Caco-2 (cell line): ENCODE measurements at places on chromosomes 5 and 9. TPM values are rescaled to one million over a fixed set of nuclear protein-coding genes. Genes with fewer than 3 reads are reported as not detected.

The RRAGA gene
- 37.8 and 44.7 TPM in 2 replicates for total RNA-seq

The PDE6A gene
- total RNA-seq = 2.5 and 2.6 TPM in 2 replicates

The DOCK2 gene
- total RNA-seq = 0.09 TPM in 1 of 2 replicates, not detected in the other

The CTSV gene
- 110 and 127 TPM in 2 replicates for total RNA-seq
